ENCODE measurements at places on chromosomes 3 and 15.
A peak's percentile ranks its signal among the peaks of the same experiment; 100 is the strongest.

- no peak for DNase-seq
Measured at GRCh38 chr15:63473007-63473748, 31.2 kb upstream of the USP3 start.

- peak; percentile 57 for DNase-seq
Measured at GRCh38 chr15:74541494-74542165, 610 bp downstream of the ARID3B start.

GRCh38 chr15:49339656-49340055 lies 83.4 kb upstream of the FGF7 start:
- no peak for DNase-seq

DNA sequence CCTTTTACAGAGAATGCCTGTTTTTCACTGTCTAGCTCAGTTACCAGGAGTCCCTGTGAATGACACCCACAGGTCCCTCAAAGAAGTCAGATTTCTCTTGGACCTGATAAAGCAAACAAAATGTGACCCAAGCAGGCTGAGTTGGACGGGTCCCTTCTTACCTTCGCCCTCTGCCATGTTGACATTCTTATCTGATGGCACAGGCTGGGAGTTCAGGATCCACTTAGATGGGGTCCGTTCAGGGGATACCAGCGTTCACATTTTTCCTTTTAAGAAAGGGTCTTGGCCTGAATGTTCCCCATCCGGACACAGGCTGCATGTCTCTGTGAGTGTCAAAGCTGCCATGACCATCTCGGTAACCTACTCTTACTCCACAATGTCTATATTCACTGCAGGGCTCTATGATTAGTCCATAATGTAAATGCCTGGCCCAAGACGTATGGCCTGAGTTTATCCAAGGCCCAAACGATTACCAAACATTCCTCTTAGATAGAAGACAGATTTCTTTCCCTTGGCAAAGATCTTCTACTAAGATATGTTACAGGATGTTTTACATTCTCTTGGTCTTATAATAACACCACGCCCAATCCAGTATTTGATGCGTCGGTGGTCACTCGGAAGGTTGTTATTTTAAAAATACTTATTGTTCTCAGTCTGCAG lies 179.1 kb downstream of the THSD4 start:
- DNase-seq: no peak

Measured in T-helper 22 cell (primary cell).